ENCODE measurements at places on chromosomes 5 and 9.
A peak's percentile ranks its signal among the peaks of the same experiment; 100 is the strongest.

DNA sequence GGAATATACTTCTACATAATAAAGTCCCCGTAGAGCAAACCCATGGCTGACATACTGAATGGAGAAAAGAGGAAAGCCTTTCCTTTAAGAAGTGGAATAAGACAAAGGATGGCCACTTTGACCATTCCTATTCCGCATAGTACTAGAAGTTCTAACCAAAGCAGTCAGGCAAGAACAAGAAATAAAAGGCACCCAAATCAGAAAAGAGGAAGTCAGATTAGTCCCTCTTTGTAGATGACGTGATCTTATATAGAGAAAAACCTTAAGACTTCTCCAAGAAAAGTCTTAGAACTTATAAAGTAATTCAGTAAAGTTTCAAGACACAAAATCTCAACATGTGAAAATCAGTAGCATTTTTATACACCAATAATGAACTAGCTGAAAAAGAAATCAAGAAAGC, 133.9 kb downstream of the GIN1 start:
- no peak for DNase-seq

GRCh38 chr5:78905084-78905938, 79.8 kb downstream of the ARSB start:
- DNase-seq, result no peak

GRCh38 chr9:75176037-75176436, 87.7 kb downstream of the OSTF1 start:
- DNase-seq, result no peak

- no peak for DNase-seq
Measured at GRCh38 chr5:143153332-143154119, 250.0 kb downstream of the NR3C1 start.

GRCh38 chr5:179768326-179769085, 25.3 kb upstream of the LTC4S start:
- DNase-seq, result peak; percentile 21

DNA sequence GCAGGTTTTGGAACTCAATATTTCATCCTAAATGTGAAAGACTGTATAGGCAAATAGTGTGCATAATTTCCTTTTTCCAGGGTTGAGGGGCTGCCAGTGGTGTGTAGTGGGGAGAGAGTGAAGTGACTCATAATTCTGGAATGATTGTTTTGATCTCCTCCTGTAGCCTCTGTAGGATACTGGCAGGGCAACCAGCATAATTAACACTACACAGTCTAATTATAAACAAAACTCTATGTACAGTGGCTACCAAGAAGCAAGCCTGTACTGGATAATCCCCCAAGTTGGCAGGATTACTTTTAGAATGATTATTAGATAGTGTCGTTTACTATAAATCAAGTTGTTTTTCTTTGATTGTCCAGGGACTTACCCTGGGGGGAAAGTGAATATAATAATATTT, 32.2 kb downstream of the LNPEP start:
- DNase-seq, result peak; percentile 44

GRCh38 chr5:142385194-142385593, 60.4 kb upstream of the SPRY4 start:
- no peak for DNase-seq

- peak; percentile 93 for DNase-seq
Measured at GRCh38 chr9:121963528-121963995, 129.5 kb downstream of the TTLL11 start.

GRCh38 chr9:38240051-38240450, 152.5 kb upstream of the ALDH1B1 start:
- DNase-seq, result no peak

GRCh38 chr9:24776226-24776625, 230.5 kb upstream of the IZUMO3 start:
- no peak for DNase-seq

- peak; percentile 68 for DNase-seq
Measured at GRCh38 chr5:135462304-135462703, 10.2 kb upstream of the TIFAB start.

- no peak for DNase-seq
Measured at GRCh38 chr9:23542927-23543326, 283.1 kb downstream of the ELAVL2 start.

- no peak for DNase-seq
Measured at GRCh38 chr9:36499174-36499890, 73.4 kb upstream of the MELK start.

DNA sequence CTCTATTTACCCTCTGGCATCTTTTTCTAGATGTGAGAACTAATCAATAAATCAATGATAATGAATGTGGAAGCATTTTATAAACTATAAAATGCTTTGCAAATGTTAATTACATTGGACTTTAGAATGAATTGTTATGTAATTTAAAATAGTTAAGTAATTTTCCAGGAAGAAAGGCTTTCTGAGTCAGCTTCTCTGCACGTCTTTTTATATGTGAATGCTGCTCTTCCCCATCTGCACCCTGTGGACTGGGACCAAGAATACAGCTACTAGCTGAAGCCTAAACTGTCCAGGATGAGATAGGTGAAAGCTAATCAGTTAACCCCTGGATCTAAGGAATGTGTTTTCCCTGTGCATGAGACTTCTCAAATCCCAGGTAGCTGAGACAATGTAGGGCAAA, 292.9 kb downstream of the NR3C1 start:
- DNase-seq, result peak; percentile 21

DNA sequence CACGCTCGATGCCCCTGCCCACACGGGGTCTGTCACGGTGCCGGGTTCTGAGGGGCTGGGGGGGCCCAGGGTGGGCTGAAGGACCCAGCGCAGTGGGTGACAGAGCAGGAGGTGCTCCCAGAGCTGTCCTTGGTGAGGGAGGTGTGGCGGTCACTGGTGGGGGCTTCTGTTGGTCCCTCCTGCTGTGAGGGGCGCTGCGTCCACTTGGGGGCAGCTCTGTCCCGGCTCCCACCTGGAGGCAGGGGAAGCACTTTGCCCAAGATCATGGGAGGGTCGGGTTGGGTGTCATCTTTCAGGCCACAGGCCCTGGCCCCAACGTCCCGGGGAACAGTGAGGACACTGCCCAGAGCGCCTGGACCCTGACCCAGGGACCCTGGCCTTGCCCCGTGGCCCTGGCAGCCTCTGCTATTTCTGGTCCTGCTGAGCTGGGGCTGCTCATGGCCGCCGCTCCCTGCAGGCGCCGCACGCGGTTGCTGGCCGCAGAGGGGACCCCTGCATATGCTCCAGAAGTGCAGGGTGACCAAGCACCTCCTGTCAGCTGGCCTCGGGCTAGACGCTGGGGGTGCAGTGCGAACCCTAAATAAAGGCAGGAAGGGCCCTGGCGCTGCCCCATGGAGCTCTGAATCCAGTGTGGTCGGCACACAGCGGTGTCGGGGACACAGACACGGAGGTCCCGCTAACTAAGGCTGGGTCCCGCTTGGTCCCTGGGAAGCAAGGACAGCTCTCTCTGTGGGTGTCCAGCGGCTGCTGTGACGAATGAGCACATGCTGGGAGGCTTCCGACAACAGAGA, 11.6 kb upstream of the RNU6ATAC start:
- no peak for DNase-seq

- DNase-seq, result peak; percentile 50
Measured at GRCh38 chr5:139474890-139475791, 4.3 kb downstream of the SMIM33 start.

GRCh38 chr9:71752352-71752751, 16.0 kb downstream of the CEMIP2 start:
- no peak for DNase-seq

GRCh38 chr9:127614961-127615360, 2.9 kb downstream of the STXBP1 start:
- no peak for DNase-seq

GRCh38 chr9:101673642-101674041, 64.8 kb downstream of the GRIN3A start:
- no peak for DNase-seq

Data from epithelial cell of esophagus (primary cell).